ENCODE measurements at places on chromosomes 2 and 18.

DNA sequence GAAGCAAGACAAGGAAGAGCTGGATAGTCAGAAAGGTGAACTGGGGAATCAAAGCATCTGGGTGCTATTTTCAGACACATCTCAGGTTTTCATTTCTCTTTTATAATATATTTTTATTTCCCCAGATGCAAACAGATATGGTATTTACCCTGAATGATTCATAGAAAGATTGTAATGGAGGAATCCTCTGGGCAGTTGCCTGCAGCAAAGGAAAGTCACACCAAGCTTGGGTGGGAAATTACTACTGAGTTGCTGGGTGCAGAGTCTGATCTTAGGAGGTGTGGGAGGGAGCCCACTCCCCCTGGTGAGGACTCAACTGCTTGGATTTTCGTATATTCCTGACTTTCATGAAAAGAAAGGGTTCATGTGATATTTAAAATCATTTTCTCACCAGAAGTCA is 2.1 kb downstream of the EFR3B start:
- no peak for DNase-seq

- no peak for DNase-seq
Observed at GRCh38 chr2:85189606-85190270, 56.5 kb downstream of the TCF7L1 start.

GRCh38 chr2:149507974-149508373 is 79.6 kb downstream of the MMADHC start:
- DNase-seq: no peak

- no peak for DNase-seq
Observed at GRCh38 chr2:29841386-29842004, 79.9 kb downstream of the ALK start.

DNA sequence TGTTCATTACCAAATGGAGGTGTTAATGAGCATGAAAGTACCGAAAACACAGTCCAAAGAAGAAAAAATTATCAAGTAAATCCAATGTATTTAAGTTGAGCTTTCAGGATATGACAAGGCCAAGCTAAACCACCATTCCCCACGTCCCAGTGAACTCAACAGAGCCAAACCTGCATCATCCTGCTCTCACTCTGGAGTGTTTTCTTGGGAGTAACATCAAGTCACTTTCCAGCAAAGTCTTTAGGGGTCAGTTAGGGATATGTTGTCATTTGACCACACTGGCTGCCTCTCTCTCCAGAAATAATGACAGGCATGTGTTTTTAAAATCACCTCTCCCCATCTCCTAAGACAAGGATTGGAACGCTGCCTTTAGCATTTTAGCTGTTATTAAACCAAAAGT is 140.5 kb downstream of the SRBD1 start:
- DNase-seq: no peak

- DNase-seq: no peak
Observed at GRCh38 chr2:207255565-207256470, 90.1 kb upstream of the KLF7 start.

DNA sequence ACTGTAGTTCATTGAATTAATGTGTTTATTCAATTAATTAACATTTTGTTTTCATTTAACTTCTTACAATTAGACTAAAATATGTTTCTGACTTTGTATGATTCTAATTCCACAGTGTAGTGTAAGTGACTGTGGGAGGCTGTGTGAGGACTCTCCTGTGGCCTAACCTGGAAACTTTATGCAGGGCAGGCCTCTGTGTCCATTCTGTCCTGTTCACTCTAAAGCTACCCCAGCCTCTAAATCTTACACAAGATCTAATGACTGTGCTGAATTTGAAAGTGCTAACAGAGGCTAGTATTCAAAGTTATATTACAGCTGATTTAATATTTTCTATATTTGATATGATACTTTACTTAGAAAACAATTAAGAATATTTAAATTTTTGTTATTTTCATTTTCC is 270.5 kb upstream of the CDH19 start:
- no peak for DNase-seq

GRCh38 chr2:86685351-86685750 is 34.7 kb upstream of the RMND5A start:
- no peak for DNase-seq

DNA sequence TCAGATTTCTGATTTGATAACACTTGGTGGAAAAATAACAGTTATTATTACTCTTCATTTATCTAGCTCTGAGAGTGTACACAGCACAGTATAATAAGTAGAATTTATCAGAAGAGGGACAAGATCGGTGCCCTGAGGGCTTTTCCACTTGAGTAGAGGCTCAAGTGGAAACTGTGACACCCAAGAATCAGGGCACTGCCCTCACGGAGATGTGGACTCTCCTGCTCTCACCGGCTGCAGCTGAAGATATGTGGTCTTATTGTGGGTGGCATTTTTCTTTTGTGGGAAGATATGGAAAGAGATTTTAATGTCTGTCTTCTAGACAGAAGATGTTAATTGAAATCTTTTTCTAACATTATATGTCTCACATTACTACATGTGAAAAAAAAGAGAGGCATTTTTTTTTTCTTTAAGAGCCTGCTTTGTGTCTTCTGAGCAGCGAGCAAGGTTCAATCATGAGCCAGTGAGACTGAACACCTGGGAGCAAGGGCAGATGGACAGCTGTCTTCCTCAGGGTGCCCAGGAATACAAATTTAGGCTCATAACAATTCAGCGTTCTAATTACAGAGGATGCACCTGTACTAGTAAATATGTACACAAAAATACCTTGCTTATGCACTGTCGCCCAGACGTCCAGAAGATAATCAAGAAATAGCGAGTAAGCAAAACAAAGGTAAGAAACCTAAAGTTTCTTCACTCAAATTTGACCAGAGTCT is 1098.2 kb upstream of the FANCL start:
- DNase-seq: no peak

DNA sequence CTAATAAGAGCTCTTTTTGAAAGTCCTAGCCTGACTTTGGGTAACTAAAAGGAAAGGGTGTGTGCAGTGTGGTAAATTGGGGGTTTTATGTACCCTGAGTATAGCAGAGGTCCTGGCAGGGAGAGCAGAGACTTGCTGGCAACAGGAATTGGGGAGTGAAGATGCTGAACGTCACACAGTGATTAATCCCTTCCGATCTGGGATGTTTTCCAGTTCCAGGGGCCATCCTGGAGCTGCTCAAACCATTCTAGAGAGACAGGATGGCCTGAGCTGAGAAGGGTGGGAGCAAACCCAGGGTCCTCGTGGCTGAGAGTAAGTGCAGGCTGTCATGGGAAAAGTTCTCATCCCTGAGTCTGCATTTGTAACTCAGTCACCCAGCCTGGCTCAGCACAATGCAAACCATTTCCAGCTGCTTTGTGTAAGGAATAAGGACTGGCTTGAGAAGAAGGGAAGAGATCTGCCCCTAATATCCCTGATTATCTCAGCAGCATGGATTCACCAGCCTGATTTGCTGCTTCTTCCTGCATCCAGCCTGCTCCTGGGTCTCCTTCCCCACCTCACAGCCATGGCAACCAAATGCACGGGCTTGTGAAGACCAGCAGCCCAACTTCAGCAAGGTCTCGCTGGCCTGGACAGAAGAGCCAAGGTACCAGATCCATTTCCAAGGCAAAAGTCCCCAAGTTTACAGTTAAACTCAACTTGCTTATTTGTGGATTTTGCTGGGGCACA is 47.1 kb upstream of the CELF4 start:
- no peak for DNase-seq

DNA sequence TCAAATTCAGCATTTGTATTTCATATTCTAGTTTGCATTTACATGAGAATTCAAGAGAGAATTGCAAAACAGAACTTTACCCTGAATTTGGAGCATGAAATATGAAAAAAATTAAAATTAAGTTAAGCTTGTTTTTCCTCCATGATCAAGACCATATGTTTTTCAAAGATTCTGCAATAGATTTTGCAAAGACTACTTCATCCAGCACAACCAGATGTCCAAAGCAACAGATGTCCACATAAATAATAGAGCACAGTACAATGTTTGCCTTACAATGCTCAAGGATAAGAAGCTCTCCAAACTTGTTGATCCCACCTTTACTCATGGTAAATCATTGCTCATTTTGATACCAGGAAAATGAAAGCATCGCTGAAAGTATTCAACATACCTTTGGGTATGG is 25.6 kb downstream of the FAP start:
- DNase-seq: no peak

- no peak for DNase-seq
Observed at GRCh38 chr2:110805894-110806452, 73.6 kb downstream of the ACOXL start.

GRCh38 chr2:146986161-146986560 is 858.7 kb upstream of the ACVR2A start:
- no peak for DNase-seq

- DNase-seq: no peak
Observed at GRCh38 chr2:212595036-212595654, 56.5 kb upstream of the ERBB4 start.

- no peak for DNase-seq
Observed at GRCh38 chr2:103960951-103961350, 893.0 kb upstream of the POU3F3 start.

DNA sequence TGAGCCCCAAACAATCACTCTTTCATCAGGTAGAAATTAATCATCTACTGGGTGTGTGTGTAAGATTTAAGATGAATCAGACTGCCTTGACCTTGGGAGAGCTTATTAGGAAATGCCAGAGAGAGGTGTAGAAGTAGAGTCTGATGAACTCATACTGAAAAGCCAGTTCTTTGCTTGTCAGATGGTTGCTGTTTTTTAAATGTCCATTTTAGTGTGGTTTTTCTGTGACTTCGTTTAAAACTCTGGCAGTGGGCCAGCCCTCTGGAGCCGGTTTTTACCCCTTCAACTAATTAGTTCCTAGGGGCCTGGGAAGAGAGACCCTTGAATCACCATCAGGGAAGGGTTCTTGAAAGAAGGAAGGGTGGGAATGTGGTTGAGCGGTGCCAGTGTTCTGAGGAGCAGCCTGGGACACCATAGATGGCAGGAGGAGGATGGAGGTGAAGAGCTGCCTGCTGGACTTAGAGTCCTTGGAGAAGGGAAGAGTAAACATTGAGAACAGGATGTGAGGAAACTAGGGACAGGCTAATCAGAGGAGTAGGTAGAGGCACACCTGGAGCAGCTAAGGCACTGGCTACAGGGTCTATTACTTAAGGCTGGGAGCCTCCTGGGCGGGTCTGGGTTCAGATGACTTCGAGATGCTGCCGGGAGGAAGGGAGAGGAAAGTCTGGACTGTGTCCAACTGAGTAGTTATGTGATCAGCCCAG is 66.1 kb downstream of the LRRFIP1 start:
- DNase-seq: no peak

DNA sequence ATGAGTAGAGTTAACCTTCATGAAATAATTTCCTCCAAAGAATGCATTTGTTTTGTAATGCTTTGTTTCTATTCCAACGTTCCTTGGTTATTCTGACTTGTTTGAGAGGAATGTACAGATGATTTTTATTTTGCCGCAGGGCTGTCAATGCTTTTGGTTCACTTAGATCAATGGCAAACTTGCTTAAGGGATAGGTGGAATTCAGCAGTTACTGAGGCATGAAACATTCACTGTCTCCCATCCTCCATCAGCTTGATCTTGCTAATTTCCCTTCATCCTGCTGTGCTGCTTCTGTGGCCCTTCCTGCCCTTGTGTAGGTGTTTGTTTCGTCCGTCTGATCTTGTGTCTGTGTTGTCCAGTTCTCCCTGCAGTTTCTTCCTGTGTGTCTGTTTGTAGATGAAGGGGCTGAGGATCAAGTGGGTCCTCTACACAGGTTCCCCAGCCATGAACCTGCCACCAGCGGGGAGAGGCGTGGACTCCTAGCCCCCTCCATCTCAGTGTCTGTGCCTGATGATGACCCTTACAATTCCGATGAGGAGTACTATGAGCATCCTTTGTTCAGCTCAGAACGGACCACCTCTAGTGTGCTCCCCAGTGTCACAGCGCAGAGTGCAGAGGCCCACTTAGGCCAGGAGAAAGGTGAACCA is 84.2 kb upstream of the UNC80 start:
- no peak for DNase-seq

- no peak for DNase-seq
Observed at GRCh38 chr2:233289648-233290047, 18.0 kb upstream of the SAG start.

DNA sequence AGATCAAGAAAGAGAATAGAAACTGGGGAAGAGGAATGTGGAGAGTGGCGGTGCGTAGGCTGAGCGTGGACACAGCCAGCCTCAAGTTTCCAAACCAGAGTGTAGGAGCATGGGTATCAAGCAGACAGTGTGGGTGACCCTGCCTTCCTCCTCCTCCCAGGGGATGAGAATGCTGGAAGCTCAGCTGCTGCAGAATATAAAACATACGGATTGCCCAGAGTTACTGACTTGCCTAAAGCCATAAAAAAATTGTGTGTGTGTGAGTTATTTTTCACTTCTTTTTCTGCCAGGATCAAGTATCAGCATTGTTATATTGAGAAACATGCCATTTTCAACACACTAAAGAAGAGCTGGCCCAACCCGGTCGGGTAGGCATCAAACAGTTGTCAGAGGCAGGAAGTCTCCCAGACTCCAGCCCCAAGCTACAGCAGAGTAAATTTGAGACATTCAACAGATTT is 333.3 kb upstream of the ACVR2A start:
- no peak for DNase-seq

DNA sequence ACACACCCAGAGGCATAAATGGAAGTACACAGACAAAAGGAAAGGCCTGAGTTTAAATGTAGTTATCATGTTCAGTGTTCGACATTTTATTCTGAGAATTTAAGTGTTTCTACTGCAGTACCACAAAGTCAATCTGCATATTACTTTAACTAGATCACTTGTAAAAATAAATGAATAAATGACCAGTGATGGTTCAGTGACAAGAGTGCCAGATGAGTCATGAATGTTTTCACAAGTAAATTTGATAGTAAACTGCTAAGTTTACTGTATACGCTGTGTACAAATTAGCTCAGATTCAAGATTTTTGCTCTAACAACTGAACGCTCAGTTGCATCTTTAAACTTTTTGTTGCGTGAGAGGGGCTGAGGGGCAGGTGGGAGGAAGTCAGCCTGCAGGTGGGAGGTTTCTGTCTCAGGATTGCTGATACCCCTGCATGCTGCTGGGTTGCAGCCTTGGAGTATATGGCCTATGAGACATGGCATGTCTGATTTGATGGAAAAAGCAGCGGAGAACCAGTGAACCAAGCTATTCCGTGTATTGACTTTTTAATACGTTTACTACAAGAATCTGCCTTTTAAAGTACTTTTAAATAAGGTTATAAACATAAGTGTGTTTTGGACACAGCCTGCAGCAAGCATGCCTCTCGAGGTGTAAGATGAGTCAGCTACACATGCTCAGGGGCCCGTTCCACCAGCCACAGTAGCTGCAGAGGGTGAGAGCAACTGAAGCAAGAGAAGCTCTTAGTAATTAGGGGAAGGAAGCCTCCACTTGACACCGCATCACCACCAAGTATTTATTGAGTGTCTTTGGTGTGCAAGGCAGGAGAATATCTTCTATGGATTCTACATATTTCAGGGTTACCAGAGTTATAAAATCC is 245.1 kb downstream of the NEDD4L start:
- no peak for DNase-seq

GRCh38 chr2:210429403-210430137 is 47.0 kb downstream of the LANCL1 start:
- DNase-seq: no peak
